CD4-positive, alpha-beta T cell treated with Interleukin-17A for 1 hour (primary cell): ENCODE measurements at places on chromosomes 5 and 9.

DNA sequence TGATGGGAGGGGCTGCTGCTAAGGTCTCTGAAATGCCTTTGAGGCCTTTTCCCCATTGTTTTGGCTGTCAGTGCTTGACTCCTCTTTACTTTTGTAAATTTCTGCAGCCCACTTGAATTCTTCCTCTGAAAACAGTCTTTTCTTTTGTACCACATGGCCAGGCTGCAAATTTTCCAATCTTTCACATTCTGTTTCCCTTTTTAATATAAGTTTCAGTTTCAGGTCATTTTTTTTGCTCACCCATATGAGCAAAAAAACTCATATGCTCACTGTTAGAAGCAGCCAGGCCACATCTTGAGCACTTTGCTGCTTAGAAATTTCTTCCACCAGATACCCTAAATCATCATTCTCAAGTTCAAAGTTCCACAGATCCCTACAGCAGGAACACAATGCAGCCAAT lies 234.6 kb upstream of the ADRA1B start:
- no peak for DNase-seq

- no peak for DNase-seq
These were observed 9.6 kb downstream of the ITGA2 start for GRCh38 chr5:52998552-52999313.

DNA sequence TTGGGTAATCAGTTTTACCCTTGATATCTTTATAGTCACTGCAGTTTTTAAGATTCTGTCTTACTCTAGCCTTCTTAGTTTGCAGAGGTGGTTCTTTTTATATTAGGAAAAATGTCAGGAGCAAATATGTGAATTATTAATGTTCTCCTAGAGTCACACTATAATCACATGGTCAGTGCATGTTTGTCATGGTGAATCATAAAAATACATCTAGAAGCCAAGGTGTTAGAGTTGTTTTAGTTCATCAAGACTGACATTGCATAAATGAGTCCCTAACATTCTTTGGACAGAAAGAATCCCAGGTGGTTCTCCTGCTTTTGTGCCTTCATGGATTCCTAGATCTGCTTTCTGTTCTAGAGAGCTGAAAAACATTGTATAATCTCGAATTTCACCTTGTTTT lies 22.9 kb downstream of the ATG10 start:
- DNase-seq = no peak

- peak; percentile 28 for DNase-seq
These were observed 6.7 kb upstream of the ANKRD18B start for GRCh38 chr9:33517373-33517772.

DNA sequence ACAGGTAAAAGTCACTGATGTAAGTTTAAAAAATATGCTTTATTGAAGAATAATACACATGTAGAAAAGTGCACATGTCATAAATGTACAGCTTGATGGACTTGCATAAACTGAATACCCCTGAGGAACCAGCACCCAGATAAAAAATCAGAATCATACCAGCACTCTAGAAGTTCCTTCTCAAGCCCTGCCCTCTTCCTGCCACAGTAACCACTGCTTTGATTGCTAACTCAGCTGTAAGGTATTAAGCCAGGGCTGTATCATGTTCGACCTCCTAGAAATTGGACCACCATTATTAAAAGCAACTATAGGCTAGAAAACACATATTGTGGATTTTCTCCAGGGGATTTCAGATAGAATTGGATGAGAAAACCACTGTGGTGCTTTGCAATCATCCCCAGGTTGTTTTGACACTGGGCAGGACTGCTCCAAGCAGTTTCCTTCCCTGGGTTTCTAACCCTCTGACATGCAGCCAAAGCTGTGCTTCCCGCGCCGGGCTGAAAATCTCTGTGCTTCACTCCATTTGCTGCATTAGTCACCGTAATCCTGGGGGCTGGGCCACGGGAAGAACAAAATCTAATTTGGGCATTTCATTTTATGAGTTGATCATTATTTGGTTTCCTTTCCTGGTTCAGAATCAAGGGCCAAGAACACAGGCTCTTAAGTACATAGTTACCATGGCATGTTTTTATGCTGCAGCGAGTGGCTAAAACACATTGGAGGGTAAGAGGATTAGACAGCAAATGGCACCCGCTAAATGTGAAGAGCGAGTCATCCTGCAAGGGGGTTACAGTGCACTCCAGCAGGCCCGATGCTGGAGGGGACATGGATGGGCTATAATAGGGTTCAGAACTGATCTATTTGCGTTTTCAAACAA lies 139.4 kb upstream of the IL12B start:
- DNase-seq = peak; percentile 57

- no peak for DNase-seq
These were observed 52.6 kb upstream of the ITGA1 start for GRCh38 chr5:52735139-52735538.

DNA sequence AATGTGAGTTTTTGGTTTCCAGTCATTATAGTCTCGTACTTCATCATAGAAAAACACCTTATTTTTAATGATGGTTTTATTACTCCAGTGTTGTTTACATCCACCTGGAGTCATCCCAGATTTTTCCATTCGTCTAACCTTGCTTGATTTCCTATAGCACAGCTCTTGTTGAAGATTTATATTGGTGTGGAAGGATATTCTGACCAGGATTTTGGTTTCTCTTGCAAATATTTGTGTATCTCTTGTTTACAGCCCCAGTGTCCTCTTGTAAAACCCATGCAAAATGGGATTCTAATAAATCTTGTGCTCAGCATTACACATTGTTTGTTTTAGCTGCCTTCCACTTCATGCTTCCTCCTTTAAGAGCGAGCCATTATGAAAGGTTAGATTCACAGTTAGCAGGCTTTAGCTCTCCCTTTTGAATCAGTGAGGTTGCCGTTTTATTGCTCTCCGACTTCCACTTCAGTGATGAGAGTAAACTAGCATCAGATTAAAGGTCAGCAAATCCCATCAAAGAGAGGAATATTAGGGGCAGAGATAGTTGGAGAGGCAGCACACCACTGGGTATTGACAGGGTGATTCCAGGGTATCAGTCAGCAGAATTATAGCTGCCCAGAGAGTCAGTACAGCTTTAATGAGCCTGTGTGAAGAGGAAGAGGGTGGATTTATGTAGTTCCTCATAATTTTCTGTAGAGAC lies 157.1 kb downstream of the PBX3 start:
- no peak for DNase-seq

GRCh38 chr9:8514760-8515159 lies 715.2 kb upstream of the DMAC1 start:
- DNase-seq = no peak

- no peak for DNase-seq
These were observed 37.3 kb upstream of the EGFL7 start for GRCh38 chr9:136625101-136626065.

GRCh38 chr5:73443829-73444498 lies 4.6 kb downstream of the FOXD1 start:
- DNase-seq = no peak

- DNase-seq = no peak
These were observed 14.4 kb upstream of the PAIP1 start for GRCh38 chr5:43571237-43571636.

GRCh38 chr5:109469896-109470662 lies 60.3 kb upstream of the PJA2 start:
- DNase-seq = no peak

GRCh38 chr5:112692472-112692871 lies 45.2 kb upstream of the APC start:
- no peak for DNase-seq

DNA sequence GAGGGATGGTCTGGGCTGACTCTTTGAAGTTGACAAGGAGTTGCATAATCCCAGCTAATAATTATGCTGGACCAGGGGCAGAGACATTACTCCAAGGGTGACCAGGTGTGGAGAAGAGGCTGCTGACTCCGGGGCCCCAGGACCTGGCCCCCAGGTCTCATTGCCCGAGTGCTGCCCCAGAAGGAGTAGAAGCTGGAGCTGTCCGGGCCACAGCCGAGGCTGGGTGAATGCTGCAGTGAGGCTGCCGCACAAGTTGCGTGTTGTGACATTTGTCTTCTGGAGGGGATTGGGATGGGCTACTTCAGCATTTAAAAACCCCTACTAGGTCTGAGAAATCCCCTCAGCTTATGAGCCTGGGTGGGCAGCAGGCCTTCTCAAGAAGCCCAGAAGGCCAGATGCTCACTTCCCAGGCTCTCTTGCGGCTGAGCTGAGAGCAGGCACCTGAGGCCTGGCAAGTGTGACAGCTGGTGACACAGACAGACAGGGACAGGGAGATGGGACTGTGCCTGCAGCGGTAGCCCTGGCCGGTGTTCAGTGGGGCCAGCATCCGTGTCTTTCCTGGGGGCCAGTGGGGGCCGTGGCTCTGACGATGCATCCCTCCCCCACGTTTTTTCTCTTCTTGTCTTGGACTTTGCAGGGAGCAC lies 122.8 kb downstream of the KCNIP1 start:
- DNase-seq = no peak

DNA sequence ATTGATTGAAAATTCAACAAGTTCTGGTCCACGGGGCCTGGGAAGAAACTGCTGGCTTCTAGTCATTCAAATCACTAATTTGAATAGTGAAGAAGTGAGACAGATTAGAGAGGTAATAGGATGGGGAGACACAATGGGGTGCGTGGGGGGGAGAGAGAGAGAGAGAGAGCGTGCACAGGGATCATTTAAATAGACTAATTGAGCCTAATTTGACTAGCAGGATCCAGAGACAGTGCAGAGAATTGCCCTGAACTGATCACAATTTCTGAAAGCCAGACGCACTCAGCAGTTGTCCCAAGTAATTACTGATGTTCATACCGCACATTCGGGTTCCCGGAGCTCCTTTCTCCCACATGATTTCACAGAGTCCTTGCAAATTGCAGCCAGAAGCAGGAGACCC lies 50.3 kb upstream of the C5orf58 start:
- no peak for DNase-seq

DNA sequence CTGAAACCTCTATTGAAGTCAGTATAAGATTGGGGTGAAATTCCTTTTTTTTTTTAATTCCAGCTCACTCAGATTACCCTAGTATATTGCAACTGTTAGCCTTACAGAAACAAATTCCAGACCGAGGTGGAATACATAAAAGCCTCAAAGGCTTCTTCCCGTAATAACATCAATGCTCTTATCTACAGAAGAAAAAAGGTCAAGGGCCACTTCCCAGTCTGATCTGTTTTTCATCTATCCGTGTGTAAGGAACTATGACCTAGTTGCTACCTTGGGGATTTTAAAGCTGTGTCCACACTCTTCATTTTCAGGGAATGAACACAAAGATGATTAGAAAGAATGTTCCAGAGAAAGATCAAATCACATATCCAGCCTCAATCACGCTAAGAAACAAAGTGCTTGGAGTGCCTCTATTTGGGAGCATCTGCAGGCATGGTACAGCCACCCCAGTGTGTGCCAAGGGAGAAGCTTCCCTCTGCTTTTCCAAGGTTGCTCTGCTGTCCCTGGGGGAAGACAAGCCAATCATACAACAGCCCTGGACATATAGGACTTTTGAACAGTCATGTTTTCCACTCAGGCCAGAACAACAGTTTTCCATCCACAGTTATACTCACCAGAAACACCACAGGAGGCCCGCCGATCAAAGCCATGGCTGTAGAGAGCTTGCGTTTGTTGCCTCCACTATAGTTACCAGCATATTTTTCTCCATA lies 23.5 kb downstream of the NIPSNAP3B start:
- DNase-seq = no peak

GRCh38 chr5:10702911-10703491 lies 58.0 kb downstream of the DAP start:
- no peak for DNase-seq

DNA sequence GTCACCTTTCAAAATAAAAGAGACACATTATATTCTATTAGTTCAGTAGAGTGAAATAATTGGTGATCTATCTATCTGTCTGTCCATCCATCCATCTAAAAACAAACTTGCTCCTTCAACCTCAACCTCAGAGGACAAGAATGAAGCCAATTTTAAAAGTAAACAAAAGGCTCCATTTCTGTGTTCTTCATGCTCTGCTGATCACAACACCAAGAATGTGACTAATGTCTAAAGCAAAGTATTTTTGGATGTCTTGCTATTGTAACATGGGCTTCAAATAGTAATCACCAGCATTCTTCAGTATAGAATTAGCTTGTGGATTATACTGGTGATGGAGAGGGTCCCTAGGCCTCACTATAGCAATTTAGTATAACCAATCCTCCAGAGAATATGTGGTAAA lies 1304.4 kb downstream of the MAT2B start:
- no peak for DNase-seq
